Tibial nerve (tissue), 4 donors: ENCODE measurements at places on chromosomes 2 and 18. TPM values are rescaled to one million over a fixed set of nuclear protein-coding genes. Genes with fewer than 3 reads are reported as not detected.
A peak's percentile ranks its signal among the peaks of the same experiment; 100 is the strongest.

GRCh38 chr18:58257461-58257860 is 213.4 kb downstream of the NEDD4L start:
- H3K4me3 ChIP-seq = no peak overlapping the region
- no peaks in the 10 kb centered on the region for H3K36me3 ChIP-seq
- no peak overlapping the region for H3K27ac ChIP-seq
- no peaks in the 10 kb centered on the region for H3K27me3 ChIP-seq

DNA sequence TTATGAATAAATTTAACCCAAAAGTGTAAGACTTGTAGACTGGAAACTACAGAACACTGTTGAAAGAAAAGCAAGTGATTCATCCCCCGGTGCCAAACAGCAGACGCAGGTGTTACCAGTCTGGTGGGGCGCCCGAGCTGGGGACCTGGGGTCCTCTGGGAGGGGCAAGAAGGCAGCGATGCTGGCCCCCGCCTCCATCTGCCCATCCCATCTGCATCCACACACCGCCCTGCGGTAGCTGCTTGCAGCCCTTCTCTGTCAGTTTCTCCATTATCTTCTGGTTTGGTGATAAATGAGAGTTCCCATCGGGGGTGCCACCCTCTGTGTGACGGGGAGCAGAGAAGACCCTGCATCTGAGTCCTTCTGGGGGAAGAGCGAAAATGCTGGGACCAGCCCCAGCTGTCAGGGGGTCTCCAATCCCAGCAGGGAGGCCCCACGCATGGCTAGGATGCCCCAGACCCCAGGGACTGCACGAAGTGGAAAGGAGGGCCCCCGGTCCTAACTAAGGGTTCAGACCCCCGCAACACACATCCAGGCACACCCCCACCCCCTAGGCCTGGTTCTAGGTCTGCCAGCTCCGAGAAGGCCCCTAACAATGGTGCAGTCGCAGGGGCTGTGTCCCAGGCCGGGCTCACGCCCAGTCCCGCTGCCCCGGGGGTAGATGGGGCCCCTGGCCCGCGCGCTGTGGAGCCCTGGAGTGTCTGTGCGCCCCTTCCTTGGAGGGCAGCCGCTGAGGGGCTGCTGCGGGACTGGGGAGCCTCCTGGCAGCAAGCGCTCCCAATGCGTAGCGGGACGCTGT is 686 bp upstream of the RGPD8 start:
- no peak overlapping the region for H3K27ac ChIP-seq
- DNase-seq = no peak
- no peak overlapping the region for H3K4me3 ChIP-seq
- H3K27me3 ChIP-seq = no peaks in the 10 kb centered on the region

The TIA1 gene
- total RNA-seq = 96.5 TPM

DNA sequence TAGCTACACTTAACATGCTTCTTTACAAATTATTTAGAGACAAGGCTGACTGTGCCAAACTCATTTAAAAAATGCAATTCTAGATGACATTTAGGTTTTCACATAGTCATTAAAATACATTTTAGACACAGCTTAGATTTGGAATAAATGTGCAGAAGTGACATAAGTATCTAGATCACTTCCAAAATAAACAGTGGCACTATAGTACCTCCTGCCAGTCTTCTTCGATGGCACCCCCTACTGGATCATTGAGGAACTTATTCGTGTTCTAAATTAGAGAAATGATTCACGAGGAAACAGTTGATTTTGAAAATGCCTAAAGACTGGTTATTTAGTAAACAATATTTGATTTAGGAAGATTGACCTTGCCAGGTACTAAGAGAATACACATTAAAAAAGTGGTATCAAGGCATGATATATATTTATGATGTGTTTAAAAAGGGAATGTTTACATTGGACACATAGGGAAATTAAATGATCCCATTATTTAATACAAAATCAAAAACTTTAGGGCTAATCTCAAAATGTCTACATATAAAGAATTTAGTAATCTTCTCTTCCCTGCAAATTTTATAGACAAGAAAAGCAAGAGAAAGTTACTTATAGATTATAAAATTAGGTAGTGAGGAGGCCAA is 323.9 kb downstream of the XIRP2 start:
- H3K4me3 ChIP-seq = no peak overlapping the region
- H3K27ac ChIP-seq = no peak overlapping the region
- H3K36me3 ChIP-seq = no peaks in the 10 kb centered on the region
- DNase-seq = peak; percentile 78
- H3K27me3 ChIP-seq = no peaks in the 10 kb centered on the region

The C18orf54 gene
- 5.7 TPM for total RNA-seq

- H3K27me3 ChIP-seq = no peaks in the 10 kb centered on the region
- peak overlapping the region; percentile 84 for H3K27ac ChIP-seq
- H3K36me3 ChIP-seq = no peaks in the 10 kb centered on the region
- H3K4me3 ChIP-seq = no peak overlapping the region
Observed at GRCh38 chr18:62438866-62439265, 84.0 kb upstream of the ZCCHC2 start.

DNA sequence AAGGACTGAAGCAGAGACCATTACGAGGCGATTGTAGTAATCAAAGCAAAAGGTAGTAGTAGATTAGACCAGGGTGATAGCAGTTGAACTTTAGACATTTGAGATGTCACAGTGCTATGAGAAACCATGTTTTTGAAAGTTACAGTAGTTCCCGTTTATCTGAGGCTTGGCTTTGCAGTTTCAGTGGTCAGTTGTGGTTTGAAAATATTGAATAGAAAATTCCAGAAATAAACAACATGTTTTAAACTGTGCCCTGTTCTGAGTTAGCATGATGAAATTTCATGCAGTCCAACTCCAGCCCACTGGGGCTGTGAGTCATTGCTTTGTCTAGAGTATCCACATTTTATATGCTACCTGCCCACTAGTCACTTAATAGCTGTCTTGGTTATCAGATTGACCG is 47.5 kb downstream of the ZNF638 start:
- no peaks in the 10 kb centered on the region for H3K27me3 ChIP-seq
- no peak overlapping the region for H3K27ac ChIP-seq
- no peaks in the 10 kb centered on the region for H3K36me3 ChIP-seq
- no peak for DNase-seq
- H3K4me1 ChIP-seq = peaks cover under 1% of the 10 kb centered on the region

- no peak overlapping the region for H3K27ac ChIP-seq
- H3K4me1 ChIP-seq = no peaks in the 10 kb centered on the region
- H3K36me3 ChIP-seq = no peaks in the 10 kb centered on the region
- no peak for DNase-seq
Observed at GRCh38 chr2:82182270-82182669, 1877.7 kb upstream of the LRRTM1 start.

The ARHGAP25 gene
- 5.9 TPM for total RNA-seq
